ENCODE measurements at places on chromosomes 5 and 9. TPM values are rescaled to one million over a fixed set of nuclear protein-coding genes. Genes with fewer than 3 reads are reported as not detected.

DNA sequence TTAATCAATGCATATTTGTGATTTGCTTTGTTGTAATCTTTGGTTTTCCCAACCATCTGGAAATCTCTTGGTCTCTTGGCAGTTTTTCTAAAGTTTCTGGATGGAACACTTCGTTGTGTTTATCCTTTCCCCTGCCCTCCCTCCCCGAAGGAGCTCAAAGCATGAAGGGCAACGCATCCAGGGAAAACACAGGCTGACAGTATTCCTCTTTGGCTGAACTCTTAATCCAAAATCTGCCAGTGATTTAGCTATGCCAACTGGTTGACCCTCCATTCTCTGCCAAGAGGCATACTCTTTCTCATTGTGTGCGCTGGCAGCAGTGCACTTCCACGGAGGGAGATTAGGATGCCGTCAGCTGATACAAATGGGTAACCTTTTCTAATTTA is 20.5 kb downstream of the ZBTB34 start:
- no peak for DNase-seq

- no peak for DNase-seq
Observed at GRCh38 chr9:15277400-15278090, 29.5 kb downstream of the TTC39B start.

PCDHGA5 gene
- 0.52 TPM for total RNA-seq

DNA sequence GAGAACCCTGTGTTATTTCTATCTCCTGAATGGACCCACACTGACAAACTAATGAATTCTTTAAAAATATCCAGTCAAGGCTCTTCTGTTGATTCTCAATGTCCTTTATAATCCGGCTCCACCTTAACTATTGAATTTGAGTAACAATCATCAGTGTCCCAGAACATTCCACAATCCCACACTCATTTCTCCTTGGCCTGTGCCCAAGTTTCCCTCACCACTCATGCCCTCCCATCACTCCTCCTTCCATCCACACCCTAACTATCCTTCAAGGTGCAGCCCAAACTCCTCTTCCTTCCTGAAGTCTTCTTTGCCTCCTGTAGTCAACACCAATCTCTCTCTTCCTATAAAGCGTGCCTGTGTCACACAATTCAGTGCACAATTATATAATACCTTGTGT is 106.1 kb downstream of the NUDT12 start:
- no peak for DNase-seq

PCDHAC2 gene
- 12.1 TPM for total RNA-seq

DNA sequence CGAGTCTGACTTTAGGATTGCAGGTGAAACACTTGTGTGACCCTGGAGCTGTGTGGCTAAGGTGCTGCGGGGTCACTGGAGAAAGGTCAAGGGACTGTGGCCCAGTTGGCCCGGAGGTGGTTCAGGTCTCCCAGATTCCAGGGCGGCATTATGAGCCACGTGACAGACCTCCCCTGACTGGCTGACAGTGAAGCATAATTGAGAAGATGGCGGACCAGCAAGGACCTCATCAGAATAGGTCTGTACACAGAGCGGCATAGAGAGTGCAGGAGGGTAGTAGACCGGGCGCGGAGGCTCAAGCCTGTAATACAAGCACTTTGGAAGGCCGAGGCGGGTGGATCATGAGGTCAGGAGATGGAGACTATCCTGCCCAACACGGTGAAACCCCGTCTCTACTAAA is 815 bp upstream of the ODF2 start:
- no peak for DNase-seq

DNA sequence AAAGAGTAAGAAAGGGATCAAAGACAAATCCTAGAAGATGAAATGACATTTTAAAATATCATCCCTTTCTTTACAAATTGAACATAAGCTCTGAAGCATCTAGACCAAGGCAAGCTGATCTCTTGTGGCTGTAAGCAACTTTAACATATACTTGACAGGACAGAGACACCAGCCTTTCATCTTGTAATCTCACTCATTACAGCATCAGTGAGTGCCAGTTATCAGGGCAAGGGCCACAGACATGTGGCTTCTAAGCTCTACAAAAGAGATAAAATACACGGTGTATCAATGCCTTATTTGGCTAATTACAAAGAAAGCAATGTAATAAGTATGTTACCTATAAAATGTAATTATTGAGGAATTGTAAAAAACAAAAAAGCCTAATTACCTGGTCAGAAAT is 95.0 kb downstream of the DROSHA start:
- no peak for DNase-seq

DNA sequence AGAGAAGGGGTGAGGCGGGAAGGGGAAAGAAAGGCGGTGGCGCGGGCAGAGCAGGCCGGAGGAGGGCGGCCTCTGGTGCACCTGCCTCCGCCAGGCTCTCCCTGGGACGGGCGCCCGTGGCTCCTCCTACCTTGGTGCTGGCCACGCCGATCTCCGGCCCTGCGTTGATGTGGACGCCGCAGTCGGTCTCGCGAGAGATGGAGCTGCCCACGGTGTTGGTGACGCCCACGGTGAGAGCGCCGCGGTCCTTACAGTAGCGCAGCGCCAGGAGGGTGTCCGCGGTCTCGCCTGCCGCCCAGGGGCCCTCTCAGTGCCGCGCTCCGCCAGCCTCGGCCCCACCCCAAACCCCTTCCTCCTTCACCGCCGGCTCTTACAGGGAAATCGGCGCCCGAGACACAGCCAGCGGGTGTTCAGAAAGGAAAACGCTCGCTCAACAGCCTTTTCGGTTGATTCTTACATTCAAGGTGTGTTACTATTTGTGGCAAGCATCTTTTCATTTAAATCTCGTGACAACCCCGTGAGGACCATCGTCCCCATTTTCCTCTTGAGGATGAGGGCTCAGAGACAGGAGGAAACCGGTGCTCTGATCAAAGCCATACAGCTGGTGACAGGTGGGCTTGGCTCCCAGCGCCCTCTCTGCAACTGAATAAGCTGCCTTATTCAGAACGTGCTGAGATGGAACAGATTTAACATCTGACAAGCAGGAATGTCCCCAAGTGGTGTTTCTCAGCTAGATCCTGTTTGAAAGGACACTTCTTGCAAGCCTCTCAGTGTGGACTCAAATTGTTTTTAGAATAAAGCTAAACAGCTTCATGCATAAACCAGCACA is 22.0 kb upstream of the MAPK9 start:
- no peak for DNase-seq

Measured in mesothelial cell of epicardium (in vitro differentiated cells).